ENCODE measurements at places on chromosomes 2 and 18.

- H3K36me3 ChIP-seq = no peaks in the 10 kb centered on the region
- no peak overlapping the region for H3K4me3 ChIP-seq
- H3K4me1 ChIP-seq = no peaks in the 10 kb centered on the region
- no peaks in the 10 kb centered on the region for H3K27me3 ChIP-seq
- no peak for DNase-seq
These were observed 880.6 kb downstream of the TSN start for GRCh38 chr2:122636097-122636496.

DNA sequence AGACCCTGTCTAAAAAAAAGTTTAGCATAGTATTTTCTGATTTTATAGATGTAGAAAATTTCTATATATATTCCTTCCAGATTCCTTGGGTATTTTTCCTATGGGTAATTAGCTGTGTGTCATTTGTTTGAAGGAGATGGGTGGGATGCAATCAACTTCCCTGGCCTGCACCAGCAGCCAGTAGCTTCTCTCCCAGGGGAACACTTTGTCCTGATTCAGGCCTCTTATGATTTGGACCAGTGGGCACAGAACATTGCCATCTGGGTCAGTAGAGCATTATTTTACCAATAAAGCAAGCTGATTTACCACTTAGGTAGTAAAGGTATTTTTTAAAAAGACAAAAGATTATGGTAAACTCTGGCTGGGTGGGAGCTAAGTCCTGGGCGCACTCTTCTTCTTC, 26.9 kb downstream of the UBE2F start:
- no peak for DNase-seq
- peaks cover 10% of the 10 kb centered on the region for H3K36me3 ChIP-seq
- H3K27ac ChIP-seq = no peak overlapping the region
- H3K4me1 ChIP-seq = peaks cover 19% of the 10 kb centered on the region
- no peak overlapping the region for H3K4me3 ChIP-seq

- H3K27ac ChIP-seq = no peak overlapping the region
- DNase-seq = no peak
- no peaks in the 10 kb centered on the region for H3K27me3 ChIP-seq
- H3K4me1 ChIP-seq = no peaks in the 10 kb centered on the region
- H3K36me3 ChIP-seq = no peaks in the 10 kb centered on the region
- no peak overlapping the region for H3K4me3 ChIP-seq
These were observed 139.0 kb downstream of the UXS1 start for GRCh38 chr2:106054880-106055655.

DNA sequence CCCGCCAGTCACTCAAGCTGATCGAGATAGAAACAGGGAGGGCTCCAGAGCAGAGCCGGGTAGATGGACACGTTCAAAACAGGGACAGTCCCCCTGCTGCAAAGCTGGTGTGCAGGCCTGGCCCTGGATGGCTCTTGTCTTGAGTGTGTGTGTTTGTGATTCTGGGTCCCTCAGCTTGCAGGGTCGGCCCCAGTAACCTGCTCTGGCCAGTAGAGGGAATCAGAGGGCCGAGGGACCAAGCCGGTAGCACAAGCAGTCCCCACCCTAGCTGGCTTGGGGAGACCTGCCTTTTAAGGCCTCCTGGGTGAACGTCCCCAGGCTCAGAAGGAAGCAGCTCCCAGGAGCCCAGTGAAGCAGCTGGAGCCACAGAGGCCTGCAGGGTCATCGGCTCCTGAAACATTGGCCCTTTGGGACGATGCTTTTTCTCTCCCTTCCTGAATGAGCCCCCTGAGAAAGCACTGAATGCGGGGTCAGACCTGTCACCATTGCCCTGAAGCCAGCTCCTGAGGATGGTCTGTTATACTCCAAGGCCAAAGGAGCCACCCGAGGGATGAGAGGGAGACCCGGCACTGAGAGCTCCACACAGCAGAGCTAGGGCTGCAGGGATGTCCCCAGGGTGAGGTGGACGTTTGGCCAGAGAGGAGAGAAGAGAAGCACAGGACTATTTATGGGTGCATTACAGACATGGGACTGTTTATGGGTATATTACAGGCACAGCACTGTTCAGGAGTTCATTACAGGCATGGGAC, 15.4 kb upstream of the MLPH start:
- no peaks in the 10 kb centered on the region for H3K4me1 ChIP-seq
- no peaks in the 10 kb centered on the region for H3K36me3 ChIP-seq
- no peak for DNase-seq
- no peak overlapping the region for H3K27ac ChIP-seq
- no peaks in the 10 kb centered on the region for H3K27me3 ChIP-seq
- no peak overlapping the region for H3K4me3 ChIP-seq

DNA sequence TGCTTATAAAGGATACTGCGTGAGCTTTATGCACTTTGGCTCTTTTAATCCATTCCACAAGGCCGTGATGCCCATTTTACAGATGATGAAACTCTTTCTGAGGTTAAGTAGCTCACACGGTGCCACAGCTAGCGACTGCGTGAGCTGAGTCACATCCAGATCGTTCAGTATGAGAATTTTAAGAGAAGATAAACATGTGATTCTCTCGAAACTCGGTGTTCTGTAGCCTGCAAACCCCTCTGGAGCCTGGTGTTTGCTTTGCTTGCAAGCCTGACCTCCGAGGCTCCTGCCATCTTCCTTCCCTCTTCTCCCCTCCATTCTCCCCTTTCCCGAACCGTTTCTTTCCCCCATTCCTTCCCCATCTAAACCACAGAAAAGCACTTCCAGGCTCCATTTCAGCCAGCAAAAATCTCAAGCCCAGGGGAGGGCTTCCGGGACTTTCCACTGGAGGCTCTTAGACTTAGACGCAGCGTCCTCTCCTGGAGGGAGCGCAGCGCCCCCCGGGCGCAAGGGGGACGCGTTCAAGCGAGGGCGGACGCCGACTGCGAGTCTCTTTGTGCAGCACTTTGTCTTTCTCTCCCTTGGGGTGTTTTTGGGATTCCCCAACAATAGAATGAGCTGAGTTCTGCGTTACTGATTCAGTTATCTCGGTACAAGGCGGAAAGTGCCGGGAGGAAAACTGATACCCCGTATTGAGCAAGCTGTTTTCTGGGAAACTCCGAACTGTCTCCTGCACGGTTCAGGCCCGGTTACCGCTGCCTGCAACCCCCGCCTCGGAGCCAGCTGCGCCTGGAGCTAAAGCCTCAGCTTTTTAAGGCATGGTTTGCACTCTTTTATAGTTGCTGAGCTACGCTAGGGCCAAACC, 38.0 kb downstream of the CYP1B1 start:
- no peak for DNase-seq
- H3K4me1 ChIP-seq = peaks cover 3% of the 10 kb centered on the region

DNA sequence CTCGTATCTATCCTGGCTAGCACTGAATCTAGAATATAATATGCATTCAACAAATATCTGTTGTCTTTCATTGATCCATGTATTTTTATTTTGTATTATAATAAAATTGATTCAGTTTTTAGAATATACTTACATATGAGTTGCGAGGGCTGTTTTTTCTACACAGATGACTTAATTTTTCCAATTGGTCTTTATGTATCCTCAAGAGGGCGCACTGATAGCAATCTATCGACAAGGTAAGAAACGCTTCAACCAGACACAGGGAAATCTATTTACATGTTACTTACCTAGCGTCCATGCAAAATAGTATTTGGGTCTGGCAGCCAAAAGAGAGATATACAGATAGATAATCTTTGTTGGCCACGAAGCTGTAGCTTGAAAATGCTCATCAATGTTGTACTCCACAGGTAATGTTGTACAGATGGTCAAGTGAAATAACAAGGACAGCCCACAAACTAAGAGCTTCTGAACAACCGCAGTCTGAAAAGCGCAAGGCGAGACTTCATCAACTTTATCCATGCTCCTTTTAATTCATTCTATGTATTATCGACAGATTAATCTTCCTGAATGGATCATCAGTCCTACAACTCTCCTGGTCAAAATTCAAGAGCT, 35.5 kb upstream of the KIDINS220 start:
- no peak for DNase-seq
- no peaks in the 10 kb centered on the region for H3K36me3 ChIP-seq
- H3K27ac ChIP-seq = no peak overlapping the region
- H3K4me1 ChIP-seq = no peaks in the 10 kb centered on the region

DNA sequence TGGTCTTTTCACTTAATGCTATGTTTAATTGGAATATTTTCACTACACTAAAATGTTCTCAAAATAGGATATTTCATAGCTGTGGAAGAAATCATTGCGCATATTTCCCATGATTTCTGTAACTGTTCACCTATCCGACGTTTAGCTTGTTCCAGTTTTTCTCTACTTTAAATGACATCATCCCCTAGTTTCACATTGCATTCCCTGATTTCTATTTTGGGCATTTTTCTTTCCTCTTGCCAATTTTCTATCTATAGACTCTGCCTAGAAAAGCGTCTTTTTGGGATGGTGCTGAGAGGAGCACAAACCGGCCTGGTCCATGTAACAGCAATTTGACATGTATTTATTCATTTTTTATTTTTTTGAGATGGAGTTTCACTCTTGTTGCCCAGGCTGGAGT, 163.4 kb downstream of the SH3RF3 start:
- H3K27me3 ChIP-seq = no peaks in the 10 kb centered on the region
- H3K4me1 ChIP-seq = peaks cover 2% of the 10 kb centered on the region
- no peaks in the 10 kb centered on the region for H3K36me3 ChIP-seq
- no peak overlapping the region for H3K4me3 ChIP-seq

DNA sequence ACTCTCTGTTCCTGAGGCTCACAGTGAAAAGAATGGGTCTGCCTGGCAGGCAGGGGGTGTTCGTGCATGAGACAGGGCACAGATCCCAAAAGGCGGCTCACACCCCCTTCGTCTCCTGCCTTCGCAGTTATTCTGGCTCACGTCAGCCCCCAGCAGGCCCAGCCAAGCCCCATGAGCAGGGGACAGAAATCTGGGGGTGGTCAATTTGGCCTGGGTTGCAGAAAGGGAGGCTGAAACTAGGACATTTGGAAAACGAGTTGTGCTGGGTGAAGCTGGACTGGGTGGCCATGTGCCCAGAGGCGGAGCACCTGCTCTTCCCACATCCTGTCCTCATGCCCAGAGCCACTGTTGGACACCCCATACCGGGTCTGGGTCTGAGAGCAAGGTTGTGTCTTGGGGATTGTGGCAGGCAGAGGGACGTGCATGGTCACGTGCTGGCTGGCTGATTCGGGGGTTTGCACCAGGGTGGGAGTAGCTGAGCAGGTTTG, 99.0 kb upstream of the MCFD2 start:
- H3K27me3 ChIP-seq = no peaks in the 10 kb centered on the region
- no peak overlapping the region for H3K4me3 ChIP-seq
- DNase-seq = no peak

GRCh38 chr2:84137034-84137433, 322.0 kb downstream of the SUCLG1 start:
- H3K36me3 ChIP-seq = no peaks in the 10 kb centered on the region
- H3K4me3 ChIP-seq = no peak overlapping the region
- H3K27me3 ChIP-seq = no peaks in the 10 kb centered on the region
- no peaks in the 10 kb centered on the region for H3K4me1 ChIP-seq
- DNase-seq = no peak
- no peak overlapping the region for H3K27ac ChIP-seq

DNA sequence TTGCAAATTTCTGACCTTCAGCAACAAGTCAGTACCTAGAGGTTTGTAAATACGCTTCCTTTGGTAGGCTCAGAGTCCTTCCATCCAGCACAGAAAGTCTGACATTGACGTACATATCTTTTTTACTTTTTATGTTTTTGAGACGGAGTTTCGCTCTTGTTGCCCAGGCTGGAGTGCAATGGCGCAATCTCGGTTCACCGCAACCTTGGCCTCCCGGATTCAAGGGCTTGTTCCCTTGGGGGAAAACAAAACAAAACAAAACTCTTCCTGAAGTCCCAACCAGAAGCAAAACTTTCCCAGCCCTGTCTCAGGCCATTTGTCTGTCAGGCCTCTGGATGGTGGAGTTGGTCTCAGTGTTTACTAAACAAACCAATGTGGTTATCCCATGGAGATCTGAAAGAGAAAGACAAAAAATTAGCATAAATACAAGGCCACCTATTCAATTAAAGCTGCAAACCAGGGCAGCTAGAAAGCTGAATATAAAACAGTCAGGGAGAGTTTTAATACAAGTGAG, 29.6 kb upstream of the ATL2 start:
- no peaks in the 10 kb centered on the region for H3K27me3 ChIP-seq
- H3K36me3 ChIP-seq = no peaks in the 10 kb centered on the region
- DNase-seq = no peak
- H3K4me3 ChIP-seq = no peak overlapping the region
- peak overlapping the region; percentile 6 for H3K27ac ChIP-seq

DNA sequence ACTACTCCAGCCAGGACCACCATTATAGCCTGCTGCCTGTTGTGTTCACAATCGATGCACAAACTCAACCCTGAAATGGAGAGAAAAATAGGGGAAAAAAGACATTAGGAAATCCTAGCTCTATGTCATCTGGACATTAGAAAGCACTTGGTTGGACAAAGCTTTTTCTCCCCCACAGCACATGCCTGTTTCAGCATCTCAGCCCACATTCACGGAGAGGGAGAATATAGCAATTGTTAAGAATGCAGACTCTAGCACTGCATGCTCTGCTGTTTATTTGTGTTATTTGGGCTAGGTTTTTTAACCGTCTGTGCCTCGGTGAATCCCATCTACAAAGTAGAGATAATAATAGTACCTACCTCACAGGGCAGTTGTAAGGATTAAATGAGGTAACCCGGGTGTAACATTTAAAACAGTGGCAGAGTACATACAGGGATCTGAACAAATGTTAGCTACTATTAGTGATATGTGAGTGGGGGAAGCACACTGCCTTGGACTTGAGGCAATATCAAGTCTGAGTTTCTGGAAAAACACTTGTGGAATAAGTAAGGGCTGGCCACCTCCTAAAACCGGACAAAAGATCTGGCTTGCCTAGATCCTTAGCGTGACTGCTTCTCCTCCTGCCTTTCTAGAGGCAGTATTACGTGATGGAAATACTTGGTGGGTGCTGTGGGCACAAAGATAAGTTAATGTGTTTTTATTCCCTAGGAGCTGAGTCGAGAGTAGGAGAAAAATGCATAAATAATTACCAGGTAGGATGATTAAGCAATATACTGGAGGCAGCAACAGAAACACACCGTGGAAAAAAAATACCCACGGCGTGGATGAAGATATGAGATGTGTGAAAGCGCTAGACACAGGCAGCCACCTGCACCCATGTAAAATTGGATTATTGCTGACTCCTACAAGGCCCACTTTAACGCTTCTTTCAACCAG, 1.0 kb upstream of the PPP1CB start:
- peak overlapping the region; percentile 75 for H3K4me3 ChIP-seq
- no peaks in the 10 kb centered on the region for H3K27me3 ChIP-seq
- H3K27ac ChIP-seq = peak overlapping the region; percentile 100

GRCh38 chr2:26805241-26805676, 19.4 kb downstream of the CENPA start:
- no peaks in the 10 kb centered on the region for H3K27me3 ChIP-seq
- H3K4me1 ChIP-seq = no peaks in the 10 kb centered on the region
- H3K27ac ChIP-seq = no peak overlapping the region
- DNase-seq = no peak
- H3K4me3 ChIP-seq = no peak overlapping the region
- H3K36me3 ChIP-seq = no peaks in the 10 kb centered on the region

- no peak for DNase-seq
- no peak overlapping the region for H3K27ac ChIP-seq
- no peak overlapping the region for H3K4me3 ChIP-seq
- H3K4me1 ChIP-seq = no peaks in the 10 kb centered on the region
- no peaks in the 10 kb centered on the region for H3K27me3 ChIP-seq
- H3K36me3 ChIP-seq = no peaks in the 10 kb centered on the region
These were observed 87.5 kb downstream of the PLEKHM3 start for GRCh38 chr2:207937823-207938222.

GRCh38 chr18:55647331-55647730, 59.3 kb upstream of the TCF4 start:
- H3K4me1 ChIP-seq = no peaks in the 10 kb centered on the region
- H3K27ac ChIP-seq = no peak overlapping the region
- no peak for DNase-seq
